ENCODE measurements at places on chromosomes 1 and 21.

GRCh38 chr1:160664573-160665051, 17.8 kb upstream of the SLAMF1 start:
- DNase-seq, result no peak

- no peak for DNase-seq
Observed at GRCh38 chr1:14761291-14762153, 163.0 kb downstream of the KAZN start.

GRCh38 chr1:199780948-199781670, 246.4 kb upstream of the NR5A2 start:
- DNase-seq, result no peak

GRCh38 chr1:185351734-185352466, 34.9 kb upstream of the IVNS1ABP start:
- DNase-seq, result no peak

DNA sequence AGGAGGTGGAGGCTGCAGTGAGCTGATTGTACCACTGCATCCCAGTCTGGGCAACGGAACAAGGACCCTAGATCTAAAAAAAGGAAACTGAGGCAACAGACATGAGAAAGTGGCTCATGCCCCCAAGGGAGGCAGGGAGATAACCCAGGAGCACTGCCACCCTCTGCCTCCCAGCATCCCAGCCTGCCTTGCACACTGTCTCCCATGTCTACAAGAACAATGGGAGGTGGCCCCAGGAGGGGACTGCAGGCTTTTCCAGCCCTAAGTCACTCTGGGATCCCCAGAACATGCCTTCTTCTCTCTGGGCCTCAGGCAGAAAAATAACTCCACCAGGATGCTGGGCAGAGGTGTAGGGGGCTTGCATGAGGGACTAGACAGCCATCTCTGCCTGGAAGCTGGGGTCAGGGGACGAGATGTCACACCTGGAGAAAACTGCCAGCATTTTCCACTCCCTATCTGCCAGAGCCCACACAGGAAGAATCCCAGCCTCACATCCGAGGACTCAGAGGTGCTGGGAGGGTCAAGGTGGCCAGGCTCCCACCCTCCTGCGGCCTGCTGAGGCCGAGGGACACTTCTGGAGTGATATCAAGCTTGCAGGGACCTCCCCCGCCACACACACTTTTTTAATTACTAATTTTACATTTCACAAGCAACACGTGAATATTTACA, 21.4 kb downstream of the RUNX3 start:
- no peak for DNase-seq

DNA sequence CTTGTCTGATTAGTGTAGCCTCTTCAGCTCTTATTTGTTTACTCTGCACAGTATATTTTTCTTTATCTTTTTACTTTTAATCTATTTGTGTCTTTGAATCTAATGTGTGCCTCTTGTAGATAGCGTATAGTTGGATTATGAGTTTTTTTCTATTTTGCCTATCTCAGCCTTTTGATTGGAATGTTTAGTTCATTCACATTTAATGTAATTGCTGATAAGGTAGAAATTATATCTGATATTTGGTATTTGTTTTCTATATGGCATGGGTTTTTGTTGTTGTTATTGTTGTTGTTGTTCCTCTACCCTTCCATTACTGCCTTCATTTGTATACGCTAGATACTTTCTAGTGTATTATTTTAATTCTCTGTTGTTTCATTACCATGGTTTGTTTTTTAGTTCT, 131.7 kb upstream of the GRIK3 start:
- no peak for DNase-seq

DNA sequence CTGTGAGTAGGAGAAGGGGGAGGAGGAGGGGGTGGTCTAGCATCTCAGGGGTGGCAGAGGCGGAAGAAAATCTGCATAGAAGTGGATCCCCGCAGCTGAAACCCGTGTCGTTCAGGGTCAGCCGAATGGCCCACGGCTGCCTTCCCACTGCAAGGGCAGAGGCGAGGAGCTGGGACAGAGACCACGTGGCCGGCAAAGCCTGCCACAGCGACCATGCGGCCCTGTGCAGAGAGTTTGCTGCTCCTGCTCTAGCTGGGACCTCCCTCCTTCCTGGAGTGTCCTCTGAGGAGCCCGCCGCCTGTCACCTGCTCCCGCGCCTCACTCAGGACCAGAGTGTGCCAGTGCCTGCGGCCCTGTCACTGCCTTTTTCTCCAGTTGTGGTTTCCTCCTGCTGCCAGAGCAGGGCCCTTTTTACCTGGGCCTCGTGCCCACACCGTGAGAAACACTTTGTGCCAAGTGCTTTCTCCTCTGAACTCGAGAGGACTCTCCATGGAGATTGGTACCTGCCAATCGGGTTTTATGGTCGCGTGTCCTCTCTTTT, 5.4 kb upstream of the TRPM2 start:
- DNase-seq, result no peak

DNA sequence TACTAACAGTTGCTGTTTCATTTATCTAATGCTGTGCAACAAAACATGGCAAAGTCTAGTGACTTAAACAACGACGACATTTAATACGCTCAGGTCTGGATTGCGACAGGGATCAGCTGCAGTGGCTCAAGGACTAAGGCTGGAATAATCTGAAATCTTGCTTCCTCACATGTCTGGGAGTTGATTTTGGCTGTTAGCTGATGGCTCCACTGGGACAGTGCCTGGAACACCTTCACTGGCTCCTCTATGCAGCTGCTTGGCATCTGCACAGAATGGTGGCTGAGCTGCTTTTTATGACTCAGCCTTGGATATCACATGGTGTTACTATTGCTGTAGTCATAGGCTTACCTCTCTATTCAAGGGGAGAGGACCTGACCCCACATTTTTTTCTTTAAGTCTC, 24.0 kb upstream of the BTG3 start:
- no peak for DNase-seq
